Muscle of arm (tissue), 14 donors: ENCODE measurements at places on chromosomes 6 and 20. TPM values are rescaled to one million over a fixed set of nuclear protein-coding genes. Genes with fewer than 3 reads are reported as not detected.
A peak's percentile ranks its signal among the peaks of the same experiment; 100 is the strongest.

DNA sequence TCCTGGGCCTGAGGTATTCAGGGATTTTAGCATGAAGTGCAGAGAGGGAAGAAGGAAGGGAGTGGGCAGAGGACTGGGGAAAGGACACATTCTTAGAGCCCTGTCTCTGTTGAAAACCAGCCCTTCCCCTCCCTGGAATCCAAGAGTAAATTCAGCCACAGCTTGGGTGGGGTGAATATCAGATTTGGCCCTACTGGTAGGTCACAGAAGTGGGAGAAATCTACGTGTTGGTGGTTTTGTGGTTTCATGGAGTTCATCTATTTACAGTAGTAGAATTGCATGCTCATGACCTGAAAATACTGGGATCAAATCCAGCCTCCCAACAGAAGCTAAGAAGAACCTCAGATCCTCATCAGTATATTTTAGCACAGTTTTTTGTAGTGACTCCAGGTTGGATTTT lies 404.4 kb downstream of the BMP2 start:
- no peak for DNase-seq

- no peak for DNase-seq
Observed at GRCh38 chr6:15862810-15863209, 200.0 kb upstream of the DTNBP1 start.

- peak; percentile 9 for DNase-seq
Observed at GRCh38 chr6:49551078-49551865, 804 bp downstream of the C6orf141 start.

MATN4 gene
- polyA plus RNA-seq = not detected
